ENCODE measurements at places on chromosomes 1 and 21.
A peak's percentile ranks its signal among the peaks of the same experiment; 100 is the strongest.

GRCh38 chr1:30028939-30029338, 694.4 kb downstream of the MATN1 start:
- no peak for DNase-seq

GRCh38 chr1:63787875-63788274, 14.1 kb downstream of the ROR1 start:
- DNase-seq = no peak

DNA sequence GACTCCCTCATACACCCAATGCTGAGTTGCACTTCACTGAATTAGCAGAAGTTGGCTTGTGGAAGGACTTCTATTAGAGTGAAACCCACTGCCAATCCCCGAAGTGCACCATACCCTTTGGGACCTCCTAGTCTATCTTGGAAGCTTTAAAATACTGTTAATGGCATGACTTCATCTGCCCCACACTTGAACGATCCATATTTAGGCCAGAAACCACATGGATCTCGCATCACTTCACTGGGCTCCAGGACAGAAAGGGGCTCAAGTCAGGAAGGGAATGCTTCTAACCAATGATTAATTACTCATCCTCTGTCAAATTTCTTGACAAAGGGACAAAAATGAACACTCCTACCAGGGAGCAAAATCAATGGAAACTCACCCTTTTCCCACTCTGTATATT, 69.1 kb downstream of the BCAR3 start:
- no peak for DNase-seq

- no peak for DNase-seq
Observed at GRCh38 chr1:221468546-221468945, 273.3 kb downstream of the DUSP10 start.

DNA sequence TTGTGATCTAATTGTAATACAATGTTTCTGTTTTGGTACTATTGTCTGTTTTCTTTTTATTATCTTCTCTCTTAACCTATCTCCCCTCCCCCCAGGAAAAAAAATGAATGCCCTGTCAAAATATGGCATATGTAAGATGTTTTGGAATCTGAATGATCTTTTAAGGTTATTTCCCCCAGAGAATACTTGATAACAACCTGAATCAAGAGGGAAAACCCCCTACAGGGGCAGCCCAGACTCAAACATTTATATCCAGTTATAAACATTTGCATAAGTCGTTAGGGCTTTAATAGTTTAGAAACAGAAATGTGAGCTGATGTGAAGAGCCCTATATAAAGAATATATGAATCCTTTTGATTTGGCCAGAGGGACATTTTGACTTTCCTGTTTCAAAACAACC, 169.5 kb downstream of the VAV3 start:
- no peak for DNase-seq

DNA sequence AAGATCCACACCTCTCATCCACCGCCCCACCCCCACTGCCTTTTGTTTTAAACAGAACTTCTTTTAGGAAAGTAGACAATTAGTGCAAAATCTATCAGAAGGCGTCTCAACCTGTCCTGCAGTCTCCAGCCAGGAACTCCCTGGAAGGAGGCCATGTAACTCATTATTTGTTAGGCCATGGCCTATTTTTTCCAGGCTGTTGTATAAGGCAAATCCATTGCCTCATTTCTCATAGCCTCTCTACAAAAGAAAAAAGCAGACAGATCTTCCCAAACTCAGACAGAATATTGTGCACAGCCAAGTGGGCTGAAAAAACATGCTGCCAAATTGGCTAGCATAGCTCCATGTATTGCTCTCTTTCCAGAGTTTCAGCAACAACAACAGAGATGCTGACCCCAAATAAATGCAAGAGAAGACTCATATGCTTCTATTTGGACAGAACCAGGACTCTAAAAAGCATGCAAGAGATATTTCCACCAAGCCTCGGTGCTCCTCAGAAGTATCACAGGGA, 770.7 kb upstream of the CXADR start:
- no peak for DNase-seq

- peak; percentile 50 for DNase-seq
Observed at GRCh38 chr1:165369255-165369848, 12.8 kb upstream of the LMX1A start.

- no peak for DNase-seq
Observed at GRCh38 chr1:29282924-29283803, 46.8 kb downstream of the PTPRU start.

DNA sequence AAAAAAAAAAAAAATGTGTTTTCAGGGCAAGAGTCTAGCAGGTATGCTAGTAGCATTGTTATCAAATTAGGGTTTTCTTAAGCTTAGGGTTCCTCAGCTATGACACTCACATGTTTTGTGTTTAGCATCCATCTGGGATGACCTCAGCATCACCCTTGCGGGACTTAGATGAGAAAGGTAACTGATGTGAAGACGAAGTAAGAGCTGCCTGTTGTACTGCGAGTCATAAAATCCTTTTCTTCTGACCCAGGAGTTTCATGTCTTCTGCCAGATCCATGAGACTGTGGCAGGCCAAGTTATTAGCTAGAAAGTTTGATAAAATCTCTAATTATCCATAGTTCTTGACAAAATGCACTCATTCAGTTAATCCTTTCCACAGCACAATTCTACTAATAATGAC, 1251.1 kb downstream of the AMY1C start:
- DNase-seq = no peak

DNA sequence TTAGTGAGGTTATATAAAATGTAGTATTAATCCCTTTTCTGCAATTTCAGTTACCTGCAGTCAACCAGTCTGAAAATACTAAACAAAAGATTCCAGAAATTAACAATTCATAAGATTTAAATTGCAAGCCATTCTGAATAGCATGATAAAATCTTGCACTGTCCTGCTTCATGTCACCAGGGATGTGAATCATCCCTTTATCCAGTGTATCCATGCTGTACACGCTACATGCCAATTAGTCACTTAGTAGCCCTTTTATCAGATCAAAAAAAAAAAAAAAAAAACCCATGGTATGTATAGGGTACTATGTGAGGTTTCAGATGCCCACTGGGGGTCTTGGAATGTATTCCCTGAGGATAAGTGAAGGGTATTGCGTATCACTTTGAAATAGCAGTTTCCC, 191.3 kb upstream of the HP1BP3 start:
- no peak for DNase-seq

DNA sequence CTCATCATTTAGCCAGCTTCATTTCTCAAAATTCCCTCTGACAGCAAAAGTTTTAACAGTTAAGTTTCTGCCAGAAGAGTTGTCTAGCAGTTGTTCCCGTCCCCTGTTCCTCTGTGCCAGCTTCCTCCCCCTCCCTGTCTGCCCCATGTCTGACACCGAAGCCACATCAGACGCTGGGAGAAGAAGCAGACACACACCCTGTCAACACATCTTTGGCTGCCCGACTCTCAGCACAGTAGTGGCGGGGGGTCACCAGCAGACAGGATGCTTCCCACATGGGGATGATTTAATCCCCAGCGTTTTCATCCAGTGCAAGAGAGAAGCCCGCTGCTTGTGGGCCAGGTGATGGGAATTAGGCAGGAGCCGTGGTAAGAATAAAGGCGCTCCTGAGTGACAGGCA, 379.4 kb upstream of the RUNX1 start:
- DNase-seq = no peak

- no peak for DNase-seq
Observed at GRCh38 chr21:29219165-29219770, 79.5 kb upstream of the BACH1 start.

DNA sequence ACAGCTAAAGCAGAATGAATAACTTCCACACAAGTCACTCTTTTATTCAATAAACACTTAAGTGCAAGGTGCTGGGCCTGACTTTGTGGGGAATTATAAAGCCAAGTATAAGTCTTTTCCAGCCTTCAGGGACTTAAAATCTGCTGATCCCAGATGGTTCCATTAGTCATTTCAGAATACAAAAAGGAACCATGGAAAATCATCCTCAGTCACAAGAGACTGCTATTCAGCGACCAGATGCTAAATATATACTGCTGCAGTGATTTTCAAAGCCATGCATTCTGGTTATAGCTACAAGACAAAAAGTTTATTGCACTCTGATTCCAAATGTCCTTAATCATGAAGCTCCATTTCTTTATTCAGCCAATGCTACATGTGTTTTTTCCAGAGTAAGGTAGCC, 25.7 kb downstream of the GLMN start:
- no peak for DNase-seq
